Kasumi-1 (cell line): ENCODE measurements at places on chromosomes 6 and 20.
A peak's percentile ranks its signal among the peaks of the same experiment; 100 is the strongest.

DNA sequence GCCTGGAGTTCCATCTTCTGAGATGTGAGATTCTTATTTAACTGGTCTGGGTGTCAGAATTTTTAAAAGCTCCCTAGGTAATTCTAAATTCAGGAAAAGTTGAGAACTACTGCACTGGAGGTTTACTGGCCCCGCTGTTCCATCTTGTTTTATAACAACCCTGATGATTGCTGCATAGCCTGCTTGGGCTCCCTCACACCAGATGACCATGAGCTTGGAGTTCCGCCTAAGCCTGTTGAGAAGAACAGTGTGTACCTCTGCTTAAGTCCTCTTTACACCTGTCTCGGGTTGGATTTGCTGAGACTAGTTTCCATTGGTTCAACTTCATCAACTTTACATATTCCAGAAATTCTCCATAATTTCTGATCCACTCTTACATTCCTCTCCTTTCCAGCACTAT is 77.9 kb downstream of the FKBP5 start:
- no peak for DNase-seq

DNA sequence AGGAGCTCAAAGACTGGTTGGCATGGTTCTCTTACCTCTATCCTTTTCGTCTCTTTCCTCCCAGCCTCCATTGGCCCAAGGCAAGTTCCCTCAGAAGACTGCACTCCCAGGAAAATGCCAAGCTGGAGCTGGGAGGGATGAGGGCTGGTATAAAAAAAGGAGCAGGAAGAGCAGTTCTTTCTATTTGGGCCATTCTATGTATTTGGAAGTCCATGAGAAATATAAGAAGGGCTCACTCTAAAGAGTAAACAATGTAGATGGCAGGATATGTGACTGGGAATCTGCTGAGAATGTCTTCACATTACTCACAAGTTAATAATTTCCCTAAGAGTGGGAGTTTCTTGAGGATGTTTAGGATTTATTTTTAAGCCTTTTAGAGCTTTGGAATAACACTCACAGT is 36.6 kb upstream of the ADTRP start:
- no peak for DNase-seq

DNA sequence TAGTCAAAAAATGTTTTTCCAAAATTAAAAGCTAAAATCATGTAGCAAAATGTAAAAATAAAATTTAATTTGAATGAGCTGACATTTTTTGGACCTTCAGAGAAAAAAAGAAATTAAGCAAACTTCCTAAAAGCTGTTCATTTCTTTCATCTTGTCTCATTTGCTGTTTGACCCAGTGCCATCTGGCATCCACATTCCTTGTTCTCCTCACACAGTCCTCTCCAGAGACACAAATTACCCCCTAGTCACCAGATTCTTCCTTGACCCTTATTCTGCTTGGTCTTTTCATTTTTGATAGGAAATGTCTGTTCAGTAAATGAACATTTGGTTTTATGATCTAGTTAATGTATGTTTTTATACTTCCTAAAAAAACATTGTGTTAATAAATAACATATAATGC is 55.2 kb downstream of the HDDC2 start:
- DNase-seq = no peak

DNA sequence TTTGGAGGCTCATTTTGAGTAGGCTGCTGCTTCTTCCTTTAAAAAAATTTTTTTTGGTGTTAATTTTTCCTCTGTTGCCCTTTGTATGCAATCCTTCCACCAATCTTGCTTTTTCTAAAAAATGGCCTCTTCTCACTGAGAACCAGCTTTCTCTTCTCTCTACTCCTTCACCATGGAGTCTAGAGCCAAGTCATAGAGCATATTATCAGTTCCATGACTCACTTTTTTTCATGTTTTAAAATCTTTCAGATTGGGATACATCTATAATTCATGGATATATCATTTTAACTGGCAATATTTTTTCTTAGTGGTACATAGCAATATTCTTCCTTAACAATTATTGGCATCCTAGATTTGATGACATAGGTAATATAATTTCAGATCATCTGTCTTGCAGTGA is 62.7 kb downstream of the SLX4IP start:
- DNase-seq = no peak

GRCh38 chr6:131660195-131660594 is 23.1 kb downstream of the ENPP3 start:
- peak; percentile 47 for DNase-seq

GRCh38 chr6:7417684-7418083 is 28.1 kb downstream of the RIOK1 start:
- DNase-seq = no peak

- no peak for DNase-seq
These were observed 30.7 kb upstream of the MAP3K4 start for GRCh38 chr6:160960839-160961238.

- DNase-seq = no peak
These were observed 59.5 kb downstream of the BMP6 start for GRCh38 chr6:7785243-7786035.

DNA sequence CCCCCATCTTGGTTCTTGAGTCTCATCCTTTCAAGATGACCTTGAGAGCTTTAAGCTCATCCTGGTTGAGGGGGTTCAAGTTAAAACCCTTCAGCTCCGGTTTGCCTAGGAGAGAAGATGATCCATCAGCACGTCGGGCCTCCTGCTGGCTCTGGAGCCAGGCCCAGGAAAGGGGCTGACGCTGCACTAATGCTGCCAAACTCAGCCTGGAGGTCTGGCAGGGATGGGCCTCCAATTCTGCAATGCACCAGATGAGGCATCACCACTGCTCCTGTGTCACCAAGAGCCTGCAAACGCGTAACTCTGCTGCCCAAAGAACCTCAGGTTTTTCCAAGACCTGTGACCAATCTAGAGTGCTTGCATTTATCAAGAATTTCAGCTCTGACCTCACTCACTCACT is 6.1 kb downstream of the PDRG1 start:
- no peak for DNase-seq

GRCh38 chr6:98117068-98117467 is 717.3 kb upstream of the POU3F2 start:
- DNase-seq = no peak

DNA sequence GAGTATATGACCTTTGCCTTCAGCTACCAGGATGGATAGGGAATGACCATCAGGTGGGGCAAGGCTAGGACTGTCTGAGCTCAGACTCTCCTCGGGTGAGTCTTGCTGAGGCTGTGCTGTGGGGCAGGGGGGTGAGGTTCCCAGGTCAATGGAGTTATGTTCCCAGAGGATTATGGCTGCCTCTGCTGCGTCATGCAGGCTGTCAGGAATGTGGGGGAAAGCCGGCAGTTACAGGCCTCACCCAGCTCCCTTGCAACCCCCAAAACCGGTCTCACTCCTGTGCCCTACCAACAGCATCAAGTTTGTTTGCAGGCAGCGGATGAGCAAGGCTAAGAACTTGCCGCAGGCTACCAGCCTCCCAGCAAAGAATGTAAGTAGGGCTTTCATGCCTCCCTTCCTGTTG is 93.5 kb downstream of the ESR1 start:
- no peak for DNase-seq

GRCh38 chr6:160733050-160733646 is 31.1 kb downstream of the PLG start:
- DNase-seq = peak; percentile 55

DNA sequence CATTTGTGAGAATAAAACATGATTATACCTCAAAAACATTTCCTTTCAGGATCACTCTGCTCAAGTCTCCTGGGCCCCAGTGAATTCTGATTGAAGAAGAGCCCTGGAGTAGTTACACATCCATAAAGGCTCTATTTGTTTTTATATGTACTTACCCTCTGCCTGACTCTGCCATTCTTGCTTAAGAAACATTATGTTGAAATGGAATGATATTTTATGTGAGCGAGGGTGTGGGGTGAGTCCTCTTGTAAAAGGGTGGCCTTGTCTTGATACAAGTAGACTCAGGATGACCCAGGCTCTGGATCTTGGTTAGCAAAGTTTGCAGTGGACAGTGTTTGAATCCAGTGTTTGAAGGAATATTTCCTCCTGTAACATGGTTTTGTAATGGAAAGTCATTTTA is 215.4 kb upstream of the PREP start:
- DNase-seq = no peak

GRCh38 chr6:54654381-54654780 is 192.2 kb upstream of the FAM83B start:
- no peak for DNase-seq
